ENCODE measurements at places on chromosomes 13 and 19.

GRCh38 chr13:60583911-60584753 is 187.1 kb downstream of the TDRD3 start:
- DNase-seq = no peak

GRCh38 chr19:52224211-52224610 is 34.4 kb downstream of the PPP2R1A start:
- no peak for DNase-seq

DNA sequence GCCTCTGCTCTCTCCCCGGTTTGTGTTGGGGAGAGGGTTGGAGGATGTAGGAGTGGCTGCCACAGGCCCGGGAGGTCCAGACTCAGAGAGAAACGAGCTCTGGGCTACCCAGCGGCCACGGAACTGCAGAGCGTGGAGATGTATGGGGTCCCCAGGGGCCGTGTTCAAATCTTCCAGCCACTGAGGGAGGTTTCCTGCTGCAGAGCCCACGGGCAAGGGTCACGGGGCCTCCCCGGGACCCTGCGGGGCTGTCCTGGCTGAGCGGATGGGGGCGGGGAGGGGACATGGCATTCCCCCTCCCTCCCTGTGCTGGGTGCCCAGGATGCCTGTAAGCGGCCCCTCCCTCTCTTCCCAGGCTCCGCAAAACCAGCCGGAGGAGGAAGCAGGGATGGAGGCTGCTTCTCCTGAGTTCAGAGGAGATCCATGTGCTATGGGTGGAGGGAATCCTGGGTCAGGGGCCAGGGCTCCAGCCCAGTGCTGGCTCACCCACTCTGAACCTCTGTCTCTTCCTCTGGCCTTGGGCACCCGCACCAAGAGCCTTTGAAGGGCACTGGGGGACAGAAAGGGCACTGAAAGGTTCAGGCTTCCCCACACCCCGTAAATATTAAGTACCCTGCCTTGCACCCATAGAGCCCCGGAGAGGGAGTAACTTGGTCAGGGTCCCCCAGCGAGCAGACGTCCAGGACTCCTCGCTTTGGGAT is 22.6 kb downstream of the SMIM24 start:
- no peak for DNase-seq

GRCh38 chr19:34475026-34475974 is 6.3 kb upstream of the WTIP start:
- no peak for DNase-seq

GRCh38 chr13:46720189-46720588 is 76.8 kb downstream of the ESD start:
- no peak for DNase-seq

GRCh38 chr19:38221919-38222830 is 1.8 kb downstream of the DPF1 start:
- DNase-seq = no peak

GRCh38 chr13:46339035-46339666 is 47.9 kb downstream of the RUBCNL start:
- DNase-seq = no peak

GRCh38 chr19:51959791-51960190 is 26.8 kb downstream of the ZNF350 start:
- no peak for DNase-seq

GRCh38 chr13:103371271-103371670 is 305.1 kb upstream of the SLC10A2 start:
- DNase-seq = no peak

Measured in NCI-H1417 treated with DMSO at 0.1 percent for 48 hours (cell line).